ENCODE measurements at places on chromosomes 13 and 19. TPM values are rescaled to one million over a fixed set of nuclear protein-coding genes. Genes with fewer than 3 reads are reported as not detected.
A peak's percentile ranks its signal among the peaks of the same experiment; 100 is the strongest.

Gene TRPC4
- 0.69 TPM for total RNA-seq

Gene APBA3
- 14.6 TPM for total RNA-seq

GRCh38 chr19:3383121-3383722, 16.8 kb downstream of the NFIC start:
- no peak for DNase-seq

- no peak for DNase-seq
These were observed at the start of gene ICAM5 for GRCh38 chr19:10289836-10290356. ICAM5 (plus strand) TSS chr19:10289952; CDS start chr19:10290044, 92 bp downstream.

Gene ODAD3
- 0.20 TPM for total RNA-seq

- no peak for DNase-seq
These were observed 418.9 kb downstream of the KLF12 start for GRCh38 chr13:73715114-73715910.

Gene CEACAM19
- total RNA-seq = 3.4 TPM

DNA sequence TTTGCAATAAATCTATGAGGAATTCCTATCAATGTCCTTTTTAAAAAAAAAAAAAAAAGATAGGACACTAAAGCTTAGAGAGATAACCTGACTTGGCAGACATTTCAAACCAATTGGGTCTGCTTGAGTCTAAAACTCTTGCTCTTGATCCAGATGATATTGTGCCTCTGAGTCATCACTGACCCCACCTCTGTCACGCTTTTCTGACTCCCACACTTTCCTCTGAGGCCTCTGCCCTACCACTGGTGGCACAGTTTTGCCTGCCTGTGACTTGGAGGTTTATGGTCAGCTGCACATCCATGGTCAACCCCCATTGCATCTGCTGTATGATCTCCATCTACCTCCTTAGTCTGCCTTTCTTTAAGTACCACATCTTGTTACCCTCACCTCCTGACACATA, 328.7 kb downstream of the SPRY2 start:
- no peak for DNase-seq

DNA sequence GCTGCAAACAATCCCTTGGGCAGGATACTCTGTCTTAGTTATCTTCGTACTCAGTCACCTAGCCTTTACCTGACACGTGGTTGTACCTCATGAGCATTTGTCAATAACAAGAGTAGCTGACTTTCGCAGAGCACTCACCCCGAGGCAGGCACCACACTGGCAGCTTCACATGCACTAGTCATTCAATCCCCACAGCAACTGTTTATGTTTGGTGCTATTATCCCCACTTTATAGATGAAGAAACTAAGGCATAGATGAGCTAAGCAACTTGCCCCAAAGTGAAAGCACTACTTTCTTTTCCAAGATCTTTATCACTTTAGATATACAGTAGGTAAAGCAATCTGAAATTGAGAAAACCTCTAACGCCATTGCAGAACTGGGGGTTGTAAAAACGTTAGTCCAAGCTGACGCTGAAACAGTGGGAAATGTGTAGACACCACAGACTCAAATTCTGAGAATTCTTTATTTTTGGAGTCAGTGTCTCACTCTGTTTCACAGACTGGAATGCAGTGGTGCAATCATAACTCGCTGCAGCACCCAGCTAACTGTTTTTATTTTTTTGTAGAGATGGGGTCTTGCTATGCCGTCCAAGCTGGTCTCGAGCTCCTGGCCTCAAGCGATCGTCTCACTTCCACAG, 446.0 kb downstream of the FOXO1 start:
- DNase-seq = no peak

Gene HIPK4
- total RNA-seq = 0.10 TPM

DNA sequence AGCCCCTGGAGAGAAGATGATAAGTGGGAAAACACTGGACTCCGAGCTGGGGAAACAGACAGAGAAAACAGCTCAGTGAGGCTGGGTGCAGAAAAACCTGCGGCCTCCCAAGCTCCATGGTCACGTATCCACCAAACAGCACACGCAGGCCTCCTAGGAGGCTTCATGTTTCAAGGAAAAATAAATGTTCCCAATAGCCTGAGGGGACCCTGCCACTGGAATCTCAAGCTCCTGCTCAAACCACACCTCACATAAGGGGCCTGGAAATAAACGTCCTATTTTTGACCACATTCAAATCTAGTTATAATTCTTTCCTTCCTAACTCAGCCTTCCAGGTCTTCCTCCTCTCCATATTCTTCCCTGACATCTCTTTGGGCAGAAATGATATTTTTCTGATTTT, 225.7 kb downstream of the ABCC4 start:
- DNase-seq = no peak

Gene WDR62
- total RNA-seq = 2.5 TPM

DNA sequence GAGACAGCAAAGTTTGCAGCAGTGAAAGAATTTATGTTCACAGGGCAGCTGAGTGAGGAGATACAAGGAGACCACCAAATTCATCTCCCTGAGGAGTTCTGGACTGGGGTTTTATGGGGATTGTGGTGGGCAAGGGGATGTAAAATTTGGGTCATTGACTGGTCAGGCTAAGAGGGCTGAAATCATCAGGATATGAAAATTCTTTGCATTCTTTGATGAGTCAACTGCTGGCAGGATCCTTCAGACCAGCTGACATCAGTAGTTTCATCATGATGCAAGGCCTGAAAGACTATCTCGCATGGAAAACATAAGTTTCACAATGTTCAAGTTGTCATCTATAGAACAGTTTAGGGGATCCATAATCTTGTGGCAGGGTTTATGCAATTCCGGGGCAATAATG, 869.5 kb upstream of the PCDH9 start:
- no peak for DNase-seq

DNA sequence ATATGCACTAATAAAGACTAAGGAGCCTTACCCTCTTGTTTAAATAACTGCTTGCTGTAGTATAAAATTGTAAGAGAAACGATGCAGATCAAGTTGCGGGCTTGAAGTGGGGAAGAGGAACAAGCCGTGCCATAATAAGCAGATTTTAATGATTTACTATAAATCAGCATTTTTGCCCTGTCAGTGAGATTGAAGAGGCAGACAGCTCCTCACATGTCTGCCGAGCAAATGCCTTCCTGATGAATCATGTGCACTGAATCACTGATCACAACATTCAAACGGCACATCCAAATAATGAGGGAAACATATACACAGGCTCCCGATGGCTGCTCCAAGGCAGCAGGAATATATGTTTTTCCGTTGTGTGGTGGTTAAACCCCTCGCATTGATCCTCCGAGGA, 282.9 kb downstream of the TSHZ3 start:
- peak; percentile 85 for DNase-seq

DNA sequence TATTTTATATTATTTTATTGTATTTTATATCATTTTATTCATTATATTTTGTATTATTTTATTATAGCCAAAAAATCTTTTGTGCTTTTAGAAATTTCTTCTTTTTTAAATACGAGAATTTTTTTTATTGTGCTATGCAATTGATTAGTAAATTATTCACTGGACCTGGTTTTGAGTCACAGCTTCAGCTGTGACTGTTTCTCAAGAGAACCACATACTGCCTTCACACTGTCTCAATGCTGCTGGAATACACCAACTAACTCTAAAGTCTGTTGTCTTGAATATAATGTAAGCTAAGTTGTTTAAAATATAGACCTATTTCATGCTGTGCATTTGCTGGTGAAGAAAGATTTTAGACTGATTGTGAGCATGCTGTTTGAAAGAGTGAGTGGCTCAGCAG, 423.6 kb downstream of the NDFIP2 start:
- no peak for DNase-seq

GRCh38 chr13:52703482-52703881, 36.1 kb downstream of the CNMD start:
- no peak for DNase-seq

Gene CPT1C
- 1.6 TPM for total RNA-seq

DNA sequence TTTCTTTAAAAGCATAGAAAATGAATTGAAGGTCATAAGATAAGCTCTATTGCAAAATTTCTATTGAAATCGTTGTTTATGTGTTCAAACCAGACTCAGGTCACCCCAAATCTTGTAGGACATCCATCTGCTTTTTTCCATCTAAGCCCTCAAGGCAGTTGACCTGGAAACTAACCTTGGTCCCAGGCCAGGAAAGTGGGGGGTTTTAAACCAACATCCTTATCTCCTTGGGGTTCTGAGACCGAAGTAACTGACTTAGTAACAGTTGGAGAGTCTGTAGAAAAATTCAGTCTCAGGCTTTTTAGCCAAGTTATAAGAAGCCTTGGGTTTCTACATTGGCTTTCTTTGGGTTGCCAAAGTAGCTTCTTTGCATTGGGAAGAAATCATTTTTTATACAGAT, 23.4 kb downstream of the ZNF507 start:
- DNase-seq = no peak

Measured in skin of body (tissue), 3 donors.